ENCODE measurements at places on chromosomes 12 and 14.

- DNase-seq: no peak
Measured at GRCh38 chr12:75196865-75197264, 12.8 kb downstream of the KCNC2 start.

GRCh38 chr14:96077983-96078624 lies 38.9 kb downstream of the C14orf132 start:
- DNase-seq: no peak

DNA sequence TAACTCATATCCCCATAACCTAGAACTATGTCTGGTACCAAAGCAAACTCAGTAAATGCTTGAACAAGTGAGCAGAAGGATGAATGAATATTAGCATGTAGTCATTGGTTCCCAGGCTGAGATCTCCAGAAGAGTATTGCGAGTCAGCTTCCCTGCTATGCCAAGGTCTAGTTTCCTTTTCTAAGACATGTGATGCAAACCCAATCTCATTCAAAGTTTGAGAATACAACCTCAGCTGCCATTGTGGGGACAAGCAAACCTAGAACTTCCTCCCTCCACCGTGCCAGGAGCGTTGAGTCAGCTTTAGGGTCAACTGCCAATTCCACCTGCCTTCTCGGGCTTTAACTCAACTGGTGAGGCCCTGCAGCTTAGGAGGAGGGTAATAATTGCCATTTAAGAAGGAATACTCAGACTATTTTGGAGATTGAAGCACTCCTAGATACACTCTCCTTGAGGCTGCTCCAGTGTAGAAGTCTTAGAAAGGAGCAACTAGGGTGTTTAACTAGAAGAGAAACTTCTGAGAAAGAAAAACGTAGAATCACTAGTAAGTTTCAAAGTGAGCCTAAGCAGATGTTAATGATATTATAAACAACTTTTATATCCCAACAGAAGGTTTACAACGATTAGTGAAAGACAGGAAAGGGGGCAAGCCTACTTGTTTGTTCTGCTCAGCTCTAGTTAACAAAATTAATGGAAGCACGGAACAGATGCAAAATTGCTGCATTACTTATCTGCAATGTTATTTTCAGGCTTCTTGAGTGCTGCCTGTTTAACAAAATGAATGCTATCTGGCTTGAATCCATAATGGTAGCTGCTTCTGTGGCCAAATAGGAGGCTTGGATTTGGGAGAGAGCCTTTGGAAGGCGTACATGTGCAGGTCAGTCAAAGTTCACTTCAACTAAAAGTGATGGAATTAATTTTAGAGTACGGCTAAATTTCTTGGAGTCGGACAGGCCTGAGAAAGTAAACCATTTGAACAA lies 96.9 kb downstream of the HELB start:
- DNase-seq: no peak

DNA sequence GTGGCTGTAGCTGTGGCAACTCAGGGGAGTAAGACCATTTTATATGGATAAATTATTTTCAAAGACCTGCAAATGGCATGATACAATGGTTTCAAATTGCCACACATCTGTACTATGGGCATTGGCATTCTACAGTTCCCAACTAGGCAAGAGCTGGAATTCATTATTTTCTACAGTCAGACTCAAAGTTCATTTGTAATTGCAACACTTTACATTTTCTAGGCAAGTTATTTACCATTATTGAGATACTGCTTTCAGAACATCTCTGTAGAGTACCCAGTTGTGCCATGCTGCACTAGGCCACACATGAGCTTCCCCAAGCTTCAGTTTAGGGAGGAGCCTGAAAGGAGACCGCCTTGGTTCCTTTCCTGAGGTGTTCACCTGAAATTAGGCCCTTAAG lies 8.0 kb upstream of the ATG14 start:
- no peak for DNase-seq

DNA sequence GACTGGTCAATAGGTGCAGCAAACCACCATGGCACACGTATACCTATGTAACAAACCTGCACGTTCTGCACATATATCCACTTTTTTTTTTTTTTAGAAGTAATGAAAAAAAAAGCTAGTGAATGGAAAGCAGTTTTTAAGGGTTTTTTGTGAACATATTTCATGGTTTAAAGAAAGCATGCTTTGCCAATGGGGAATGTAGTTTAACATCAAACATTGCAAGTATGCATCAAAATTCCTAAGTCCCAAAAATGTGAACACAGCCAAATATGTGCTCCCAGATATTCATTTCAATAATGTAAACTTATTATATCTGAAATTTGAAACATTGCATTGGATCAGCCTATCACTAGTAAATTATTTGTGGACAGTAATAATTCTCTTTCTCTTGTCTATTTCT lies 710.4 kb upstream of the FLRT2 start:
- DNase-seq: no peak

- no peak for DNase-seq
Measured at GRCh38 chr14:23722675-23723074, 86.5 kb downstream of the DHRS2 start.

DNA sequence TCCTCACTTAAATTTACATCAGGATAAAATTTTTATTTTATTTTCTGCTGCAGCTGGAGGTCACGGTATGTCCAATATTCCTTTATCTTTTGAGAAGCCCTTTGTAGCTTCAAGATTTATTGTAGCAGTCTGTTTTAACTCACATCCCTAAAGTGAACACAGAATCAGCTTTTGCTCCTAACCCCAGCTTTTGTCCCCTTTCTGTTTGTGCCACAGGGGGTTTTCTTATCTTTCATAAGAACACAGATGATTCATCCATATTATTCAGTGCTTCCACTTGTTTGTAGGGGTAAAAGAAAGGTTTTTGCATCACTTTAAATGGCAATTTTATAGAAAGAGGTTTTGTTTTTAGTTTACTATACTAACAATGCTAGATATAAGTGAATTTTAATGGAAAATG lies 21.8 kb upstream of the PIK3C2G start:
- DNase-seq: no peak

GRCh38 chr12:13229504-13229903 lies 33.0 kb downstream of the EMP1 start:
- DNase-seq: no peak

- no peak for DNase-seq
Measured at GRCh38 chr12:6369916-6370575, 5.3 kb downstream of the SCNN1A start.

- no peak for DNase-seq
Measured at GRCh38 chr14:57435923-57436322, 45.5 kb downstream of the NAA30 start.

DNA sequence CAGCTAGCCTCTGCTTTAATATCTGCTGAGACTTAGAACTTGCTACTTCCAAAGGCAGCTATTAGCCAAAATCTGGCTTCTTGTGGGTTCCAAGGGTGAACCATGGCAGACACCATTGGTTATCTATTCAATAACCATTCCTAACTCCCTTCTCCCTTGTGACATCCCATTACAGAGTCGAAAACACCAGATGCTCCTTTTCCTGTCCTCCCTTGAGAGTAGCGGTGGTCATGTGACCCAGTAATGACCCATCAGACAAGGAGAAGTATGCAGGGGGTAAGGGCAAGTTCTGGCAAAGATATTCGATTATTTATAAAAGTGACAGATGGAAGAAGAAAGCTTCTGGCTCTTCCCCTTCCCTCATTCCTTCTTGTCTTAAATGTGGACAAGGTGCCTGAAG lies 20.1 kb downstream of the TGFB3 start:
- DNase-seq: no peak

- no peak for DNase-seq
Measured at GRCh38 chr14:76962303-76962660, 66.2 kb downstream of the IRF2BPL start.
